ENCODE measurements at places on chromosomes 1 and 21.
A peak's percentile ranks its signal among the peaks of the same experiment; 100 is the strongest.

DNA sequence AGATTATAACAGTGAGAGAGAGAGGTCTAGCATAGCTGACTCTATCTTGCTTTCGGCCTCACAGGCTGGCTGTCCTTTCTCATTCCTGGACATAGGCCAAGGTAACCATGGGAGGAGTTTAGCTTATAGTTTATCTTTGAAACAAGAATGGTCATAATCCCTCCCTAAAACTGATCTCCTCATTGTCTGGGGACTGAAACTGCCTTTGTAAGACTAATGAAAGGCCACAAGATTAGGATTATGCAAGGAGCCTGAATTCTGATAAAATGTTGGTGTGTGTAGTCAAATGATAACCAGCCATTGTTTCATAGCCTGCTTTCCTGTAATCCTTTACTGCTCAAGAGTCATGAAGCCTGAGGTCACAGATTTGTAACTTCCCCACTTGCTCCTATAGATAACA is 131.9 kb upstream of the LYPLAL1 start:
- no peak for DNase-seq
- peaks cover 19% of the 10 kb centered on the region for H3K36me3 ChIP-seq
- peak overlapping the region; percentile 78 for H3K27ac ChIP-seq
- peaks cover 24% of the 10 kb centered on the region for H3K4me1 ChIP-seq
- no peaks in the 10 kb centered on the region for H3K27me3 ChIP-seq

DNA sequence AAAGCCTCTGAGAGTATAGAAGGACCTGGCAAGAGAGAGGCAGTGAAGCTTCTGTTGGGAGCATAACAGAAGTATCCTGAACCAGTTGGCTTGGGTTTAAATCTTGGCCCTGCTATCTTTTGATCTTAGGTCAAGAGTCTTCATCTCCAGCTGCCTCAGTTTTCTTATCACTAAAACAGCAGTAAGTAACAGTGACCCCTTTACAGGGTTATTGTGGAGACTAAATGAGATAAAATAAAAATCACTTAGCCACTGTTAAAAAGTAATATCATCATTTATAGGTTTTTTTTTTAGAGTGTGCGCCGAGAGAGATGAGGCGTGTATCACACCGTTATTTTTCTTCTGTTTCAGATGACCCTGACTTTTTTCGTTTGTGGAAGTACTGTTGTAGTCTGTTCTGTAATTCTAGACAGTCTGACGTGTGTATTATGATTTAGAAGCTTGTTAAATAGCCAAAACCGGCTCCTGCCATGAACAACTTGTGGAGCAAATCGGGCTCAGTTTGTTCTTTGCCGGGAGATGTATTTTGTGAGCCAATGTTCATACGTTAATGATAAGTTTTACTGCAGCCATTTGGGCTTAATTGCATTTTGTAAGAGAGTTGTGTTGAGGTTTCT is 1.1 kb downstream of the THRAP3 start:
- H3K27ac ChIP-seq, result peak overlapping the region; percentile 100
- H3K4me3 ChIP-seq, result peak overlapping the region; percentile 99
- H3K36me3 ChIP-seq, result peaks cover 9% of the 10 kb centered on the region
- no peak for DNase-seq
- H3K4me1 ChIP-seq, result peaks cover 22% of the 10 kb centered on the region

GRCh38 chr1:150560011-150560438 is 10.8 kb downstream of the ADAMTSL4 start:
- no peaks in the 10 kb centered on the region for H3K27me3 ChIP-seq
- H3K4me1 ChIP-seq, result peaks cover 51% of the 10 kb centered on the region
- peaks cover 1% of the 10 kb centered on the region for H3K36me3 ChIP-seq
- peak overlapping the region; percentile 45 for H3K4me3 ChIP-seq

- no peak overlapping the region for H3K4me3 ChIP-seq
- no peak for DNase-seq
- H3K36me3 ChIP-seq, result peaks cover 20% of the 10 kb centered on the region
- no peaks in the 10 kb centered on the region for H3K27me3 ChIP-seq
- no peak overlapping the region for H3K27ac ChIP-seq
These were observed 31.3 kb downstream of the XKR8 start for GRCh38 chr1:27990920-27991537.

- H3K4me1 ChIP-seq, result no peaks in the 10 kb centered on the region
- H3K36me3 ChIP-seq, result no peaks in the 10 kb centered on the region
- no peak overlapping the region for H3K27ac ChIP-seq
- H3K27me3 ChIP-seq, result peaks cover 8% of the 10 kb centered on the region
- DNase-seq, result no peak
These were observed 5.3 kb downstream of the SLAMF7 start for GRCh38 chr1:160744199-160744851.

DNA sequence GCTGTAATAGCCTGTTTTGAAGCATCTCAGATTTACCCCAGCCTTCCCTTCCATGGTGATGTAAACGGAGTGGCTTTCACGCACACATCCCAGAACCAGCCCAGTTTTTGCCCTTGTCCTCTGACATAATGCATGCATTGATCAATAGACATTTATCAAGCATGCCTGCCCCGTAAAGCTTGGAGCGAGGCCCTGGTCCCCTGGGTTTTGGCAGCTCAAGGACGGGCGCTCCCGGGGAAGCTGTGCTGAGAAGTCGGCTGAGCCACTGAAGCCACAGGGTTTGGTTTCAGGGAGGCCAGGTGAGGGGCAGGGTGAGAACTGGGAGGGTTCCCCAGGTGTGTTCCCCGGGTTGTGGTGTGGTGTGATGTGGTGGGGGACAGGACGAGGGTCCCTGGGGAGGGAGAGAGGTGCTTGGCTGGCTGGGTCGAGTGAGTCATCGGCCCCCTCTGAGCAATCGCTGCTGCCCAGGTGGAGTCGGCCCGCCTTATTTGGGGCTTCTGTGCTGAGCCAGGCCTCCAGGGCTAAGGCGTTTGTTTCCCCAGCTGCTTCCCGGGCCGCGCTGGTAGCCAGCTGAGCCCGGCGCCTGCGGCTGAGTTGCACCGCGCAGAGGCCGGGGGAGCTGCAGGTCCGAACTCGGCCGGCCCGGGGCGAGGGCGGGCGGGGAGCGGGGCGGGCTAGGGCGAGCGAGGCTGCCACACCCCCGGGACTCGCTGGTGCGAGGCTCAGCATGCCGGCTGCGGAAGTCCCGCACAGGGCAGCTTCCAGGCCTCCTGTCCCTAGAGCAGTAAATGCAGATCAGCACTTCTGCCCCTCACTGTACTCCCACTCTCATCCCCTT is 23.6 kb downstream of the ATP2B4 start:
- H3K4me3 ChIP-seq, result peak overlapping the region; percentile 68
- peaks cover 16% of the 10 kb centered on the region for H3K4me1 ChIP-seq
- no peaks in the 10 kb centered on the region for H3K27me3 ChIP-seq
- peak overlapping the region; percentile 99 for H3K27ac ChIP-seq
- DNase-seq, result peak; percentile 68
- H3K36me3 ChIP-seq, result no peaks in the 10 kb centered on the region

DNA sequence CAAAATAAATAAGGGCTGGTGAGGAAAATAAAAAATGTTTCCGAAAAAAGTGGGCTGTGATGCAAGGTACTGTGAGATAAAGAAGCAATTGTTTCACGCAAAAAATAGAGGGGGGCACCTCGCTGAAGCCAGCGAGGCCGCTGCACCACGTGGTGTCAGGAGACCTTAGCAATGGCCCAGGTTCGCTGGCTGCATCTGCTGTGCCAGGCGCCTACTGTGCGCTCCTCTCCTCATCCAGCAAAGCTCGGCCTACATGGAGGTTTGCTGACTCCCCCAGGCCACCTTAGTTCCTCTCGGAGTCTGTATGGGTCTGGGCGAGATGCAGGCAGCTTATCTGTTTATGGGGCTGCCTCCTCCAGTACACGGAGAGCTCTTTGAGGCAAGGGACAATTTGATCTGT is 119.6 kb downstream of the NR5A2 start:
- peaks cover 17% of the 10 kb centered on the region for H3K4me1 ChIP-seq
- H3K27me3 ChIP-seq, result no peaks in the 10 kb centered on the region
- DNase-seq, result no peak

Measured in progenitor cell of endocrine pancreas (in vitro differentiated cells).